CD4-positive, CD25-positive, alpha-beta regulatory T cell (primary cell): ENCODE measurements at places on chromosomes 1 and 21.

DNA sequence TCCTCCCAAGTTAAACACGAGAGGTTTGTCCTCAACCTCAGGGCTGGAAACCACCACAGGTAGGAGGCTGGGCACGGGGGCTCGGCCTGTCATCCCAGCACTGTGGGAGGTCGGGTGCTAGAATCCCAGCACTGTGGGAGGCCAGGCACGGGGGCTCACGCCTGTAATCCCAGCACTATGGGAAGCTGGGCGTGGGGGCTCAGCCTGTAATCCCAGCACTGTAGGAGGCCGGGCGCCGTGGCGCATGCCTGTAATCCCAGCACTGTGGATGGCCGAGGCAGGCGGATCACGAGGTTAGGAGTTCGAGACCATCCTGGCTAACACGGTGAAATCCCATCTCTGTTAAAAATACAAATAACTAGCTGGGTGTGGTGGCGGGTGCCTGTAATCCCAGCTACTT, 6.7 kb upstream of the CDK11A start:
- no peaks in the 10 kb centered on the region for H3K27me3 ChIP-seq
- H3K36me3 ChIP-seq, result peaks cover 25% of the 10 kb centered on the region
- H3K27ac ChIP-seq, result no peak overlapping the region
- H3K4me3 ChIP-seq, result no peak overlapping the region
- no peak for DNase-seq

- no peak overlapping the region for H3K4me3 ChIP-seq
- H3K27me3 ChIP-seq, result peaks cover 4% of the 10 kb centered on the region
- no peaks in the 10 kb centered on the region for H3K4me1 ChIP-seq
- no peak for DNase-seq
- no peak overlapping the region for H3K27ac ChIP-seq
- no peaks in the 10 kb centered on the region for H3K36me3 ChIP-seq
These were observed 81.4 kb upstream of the GALNT2 start for GRCh38 chr1:229985613-229986010.

- no peak overlapping the region for H3K27ac ChIP-seq
- H3K4me3 ChIP-seq, result no peak overlapping the region
- H3K36me3 ChIP-seq, result no peaks in the 10 kb centered on the region
- peaks cover 7% of the 10 kb centered on the region for H3K27me3 ChIP-seq
- no peak for DNase-seq
- H3K4me1 ChIP-seq, result no peaks in the 10 kb centered on the region
These were observed 168.6 kb upstream of the FGGY start for GRCh38 chr1:59128239-59128736.

DNA sequence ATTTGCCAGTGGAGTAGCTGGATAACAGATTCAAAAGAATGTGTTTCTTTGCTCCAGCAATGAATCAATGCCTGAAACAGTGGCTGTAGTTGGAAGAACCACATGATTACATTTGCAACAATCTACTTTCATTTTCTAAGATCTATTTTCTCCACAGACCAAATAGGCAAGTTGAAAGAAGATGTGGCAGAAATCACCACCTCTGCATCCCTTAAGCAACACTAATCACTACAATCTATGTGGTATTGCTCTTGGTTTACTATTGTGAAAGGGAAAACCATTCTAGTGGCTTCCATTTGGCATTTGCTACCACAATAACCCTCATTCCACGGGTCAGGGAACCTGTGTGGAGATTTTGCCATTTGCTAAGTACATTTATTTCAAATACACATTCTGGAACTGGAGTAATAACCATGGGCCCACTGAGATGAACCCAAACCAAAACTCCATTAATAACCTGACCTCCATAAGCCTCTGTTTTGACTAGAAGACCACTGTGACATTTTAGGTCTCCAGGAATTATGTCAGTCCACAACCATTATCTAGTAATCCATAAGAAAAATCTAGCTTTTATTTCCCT, 66.3 kb downstream of the C1orf185 start:
- no peak overlapping the region for H3K4me3 ChIP-seq
- no peaks in the 10 kb centered on the region for H3K36me3 ChIP-seq
- DNase-seq, result no peak
- no peak overlapping the region for H3K27ac ChIP-seq

- no peaks in the 10 kb centered on the region for H3K27me3 ChIP-seq
- H3K4me3 ChIP-seq, result no peak overlapping the region
- H3K36me3 ChIP-seq, result no peaks in the 10 kb centered on the region
- no peak overlapping the region for H3K27ac ChIP-seq
- H3K4me1 ChIP-seq, result peaks cover 4% of the 10 kb centered on the region
These were observed 73.5 kb upstream of the RUNX3 start for GRCh38 chr1:25003457-25004190.

GRCh38 chr1:208054911-208055379, 144.0 kb upstream of the CD34 start:
- no peaks in the 10 kb centered on the region for H3K36me3 ChIP-seq
- no peaks in the 10 kb centered on the region for H3K27me3 ChIP-seq
- no peaks in the 10 kb centered on the region for H3K4me1 ChIP-seq
- no peak overlapping the region for H3K4me3 ChIP-seq

DNA sequence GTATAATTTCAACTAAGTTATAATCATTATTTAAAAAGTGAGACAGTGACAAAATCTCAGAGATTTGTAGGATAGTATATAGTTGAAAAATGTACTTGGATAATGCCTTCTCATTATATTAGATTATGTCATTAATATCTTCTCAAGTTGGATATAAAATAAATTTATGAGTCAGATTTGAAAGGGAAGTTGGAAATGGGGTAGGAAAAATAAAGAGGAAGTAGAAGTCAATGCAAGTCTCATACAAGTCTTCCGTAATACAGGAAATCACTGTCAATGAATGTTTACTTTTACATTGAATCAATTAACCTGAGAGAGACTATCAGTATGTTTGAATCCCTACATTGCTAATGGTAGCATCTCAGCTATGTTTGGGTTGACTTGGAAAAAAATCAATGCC, 16.2 kb upstream of the RNPC3 start:
- DNase-seq, result no peak
- H3K27me3 ChIP-seq, result no peaks in the 10 kb centered on the region
- H3K36me3 ChIP-seq, result no peaks in the 10 kb centered on the region
- H3K4me1 ChIP-seq, result no peaks in the 10 kb centered on the region
- no peak overlapping the region for H3K4me3 ChIP-seq
- no peak overlapping the region for H3K27ac ChIP-seq

DNA sequence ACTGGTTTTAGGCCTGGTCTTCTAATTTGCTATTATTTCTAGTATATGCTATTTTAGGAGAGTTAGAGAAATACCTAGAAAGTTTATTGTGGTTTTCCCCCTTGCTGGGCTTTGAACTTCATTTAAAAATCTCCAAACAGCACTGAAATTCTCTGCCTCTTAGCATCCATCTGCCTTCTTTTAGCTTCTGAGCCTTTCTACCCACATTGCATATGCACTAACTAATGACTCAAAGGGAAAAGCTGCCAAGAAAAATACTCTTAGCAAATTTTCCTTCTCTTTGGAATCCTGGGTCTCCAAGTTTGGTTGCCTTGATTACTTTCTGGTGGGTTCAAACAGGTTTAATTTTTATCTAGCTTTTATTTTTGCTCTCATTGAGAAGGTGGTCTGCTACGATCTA, 408.4 kb upstream of the PTBP2 start:
- no peak for DNase-seq
- H3K36me3 ChIP-seq, result no peaks in the 10 kb centered on the region
- no peak overlapping the region for H3K4me3 ChIP-seq
- no peak overlapping the region for H3K27ac ChIP-seq
- no peaks in the 10 kb centered on the region for H3K27me3 ChIP-seq

DNA sequence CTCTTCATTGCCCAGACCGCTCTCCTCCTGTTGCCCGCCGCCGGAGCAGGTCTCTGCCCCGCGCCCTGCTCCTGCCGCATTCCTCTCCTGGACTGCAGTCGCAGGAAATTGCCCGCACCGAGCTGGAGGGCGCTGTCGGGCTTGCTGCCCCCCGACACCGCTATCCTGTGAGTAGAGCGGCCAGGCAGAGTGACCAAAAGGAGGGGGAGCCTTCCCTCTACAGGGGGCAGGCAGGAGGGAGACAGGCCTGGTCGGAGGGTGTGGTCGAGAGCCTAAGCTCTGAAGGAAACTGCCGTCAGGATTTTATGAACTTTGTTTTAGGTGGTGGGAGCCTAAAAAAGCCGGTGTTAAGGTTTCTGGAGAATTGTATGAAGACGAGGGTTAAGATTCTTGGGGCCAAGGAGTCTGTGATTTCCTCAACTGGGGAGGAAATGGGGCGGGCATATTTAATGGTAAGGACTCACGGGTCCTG, 517 bp downstream of the LRIG2 start:
- peak overlapping the region; percentile 90 for H3K4me3 ChIP-seq
- DNase-seq, result no peak
- H3K27me3 ChIP-seq, result no peaks in the 10 kb centered on the region

GRCh38 chr21:26195708-26196107, 25.1 kb upstream of the APP start:
- no peak for DNase-seq
- no peaks in the 10 kb centered on the region for H3K27me3 ChIP-seq
- no peaks in the 10 kb centered on the region for H3K4me1 ChIP-seq
- H3K4me3 ChIP-seq, result no peak overlapping the region
- no peaks in the 10 kb centered on the region for H3K36me3 ChIP-seq

DNA sequence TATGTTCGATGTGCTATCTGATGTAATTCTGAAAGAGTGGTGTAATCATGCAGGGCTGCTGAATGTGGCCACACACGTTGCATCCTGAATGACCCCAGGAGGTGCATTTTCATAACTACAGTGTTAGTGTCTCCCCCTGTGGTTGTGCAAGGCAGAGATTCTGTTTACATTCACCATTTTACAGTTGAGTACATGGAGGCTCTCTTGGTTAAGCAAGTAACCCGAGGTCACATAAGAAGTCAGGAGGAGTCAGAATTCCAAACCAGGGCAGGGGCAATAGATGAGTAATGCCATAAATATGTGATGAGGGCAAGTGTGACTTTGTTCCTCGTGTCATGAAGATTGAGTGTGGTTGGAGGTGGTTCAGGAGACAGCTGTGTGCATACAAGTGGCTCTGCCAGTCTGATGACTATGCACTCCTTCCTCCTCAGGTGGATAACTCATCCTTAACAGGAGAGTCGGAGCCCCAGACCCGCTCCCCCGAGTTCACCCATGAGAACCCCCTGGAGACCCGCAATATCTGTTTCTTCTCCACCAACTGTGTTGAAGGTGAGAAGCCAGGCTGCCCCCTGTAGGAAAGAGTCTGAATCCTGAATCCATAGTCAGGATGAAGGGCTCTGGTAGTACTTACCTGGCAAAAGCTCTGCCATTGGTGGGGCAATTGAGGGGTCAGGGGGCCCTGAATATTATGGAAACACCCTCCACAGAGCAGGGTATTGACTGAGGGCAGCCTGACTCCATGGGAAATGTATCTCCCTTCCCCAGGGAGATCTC, 9.3 kb downstream of the ATP1A2 start:
- no peaks in the 10 kb centered on the region for H3K4me1 ChIP-seq
- no peak overlapping the region for H3K4me3 ChIP-seq
- H3K27ac ChIP-seq, result no peak overlapping the region

DNA sequence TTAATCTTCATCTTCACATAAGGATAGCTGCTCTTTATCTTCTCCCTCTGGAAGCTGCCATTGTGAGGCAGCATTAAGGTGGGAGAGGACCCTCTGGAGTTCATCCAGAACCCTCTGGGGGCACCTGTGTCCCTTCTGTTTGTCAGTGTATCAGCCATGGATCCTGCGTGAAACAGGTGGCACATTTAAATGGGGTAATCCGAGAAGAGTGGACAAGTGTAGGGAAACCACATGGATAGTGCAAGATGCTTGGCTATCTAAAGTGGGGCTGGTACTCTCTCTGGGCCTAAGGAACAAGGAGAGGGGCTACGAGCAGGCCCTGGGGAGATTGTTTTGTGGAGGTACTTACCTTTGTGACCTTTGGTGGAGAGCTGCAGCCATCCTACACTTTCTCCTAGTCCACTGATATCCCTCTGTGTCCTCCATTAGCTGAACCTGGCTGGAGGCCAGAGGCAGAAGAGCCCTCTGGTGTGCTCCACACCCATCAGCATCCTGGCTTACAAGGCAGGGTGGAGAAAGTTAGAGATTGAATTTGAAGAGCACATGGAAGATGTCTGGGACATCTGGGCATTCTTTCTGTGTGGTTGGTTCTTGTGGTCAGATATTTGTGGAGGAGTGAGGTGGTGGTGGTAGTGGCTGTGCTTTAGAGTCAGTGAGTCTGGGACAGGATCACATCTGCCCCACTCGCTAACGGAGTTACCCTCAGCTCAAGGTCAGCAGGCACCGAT, 117.7 kb downstream of the FGGY start:
- H3K4me1 ChIP-seq, result no peaks in the 10 kb centered on the region
- no peaks in the 10 kb centered on the region for H3K36me3 ChIP-seq
- no peak for DNase-seq
- H3K4me3 ChIP-seq, result no peak overlapping the region
- H3K27ac ChIP-seq, result no peak overlapping the region
- H3K27me3 ChIP-seq, result no peaks in the 10 kb centered on the region

DNA sequence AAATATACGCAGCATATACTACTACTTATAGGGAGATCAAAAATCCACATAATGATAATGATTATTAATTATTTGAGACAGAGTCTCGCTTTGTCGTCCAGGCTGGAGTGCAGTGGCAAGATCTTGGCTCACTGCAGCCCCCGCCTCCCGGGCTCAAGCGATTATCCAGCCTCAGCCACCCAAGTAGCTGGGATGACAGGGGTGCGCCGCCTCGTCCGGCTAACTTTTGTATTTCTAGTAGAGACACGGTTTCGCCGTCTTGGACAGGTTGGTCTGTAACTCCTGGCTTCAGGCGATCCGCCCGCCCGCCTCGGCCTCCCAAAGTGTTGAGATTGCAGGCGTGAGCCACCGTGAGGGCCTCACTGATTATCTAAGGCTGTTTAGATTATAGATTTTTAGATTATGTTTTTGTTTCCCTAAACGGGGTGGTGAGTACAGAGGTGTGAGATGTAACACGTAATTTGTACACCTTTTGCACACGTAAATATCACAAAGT, 548 bp upstream of the SLC25A33 start:
- peak; percentile 2 for DNase-seq
- H3K27ac ChIP-seq, result peak overlapping the region; percentile 66
- no peaks in the 10 kb centered on the region for H3K36me3 ChIP-seq

GRCh38 chr1:215710899-215711225, 143.8 kb downstream of the KCTD3 start:
- H3K4me3 ChIP-seq, result no peak overlapping the region
- no peaks in the 10 kb centered on the region for H3K4me1 ChIP-seq
- no peak overlapping the region for H3K27ac ChIP-seq
- H3K27me3 ChIP-seq, result no peaks in the 10 kb centered on the region
- H3K36me3 ChIP-seq, result no peaks in the 10 kb centered on the region

DNA sequence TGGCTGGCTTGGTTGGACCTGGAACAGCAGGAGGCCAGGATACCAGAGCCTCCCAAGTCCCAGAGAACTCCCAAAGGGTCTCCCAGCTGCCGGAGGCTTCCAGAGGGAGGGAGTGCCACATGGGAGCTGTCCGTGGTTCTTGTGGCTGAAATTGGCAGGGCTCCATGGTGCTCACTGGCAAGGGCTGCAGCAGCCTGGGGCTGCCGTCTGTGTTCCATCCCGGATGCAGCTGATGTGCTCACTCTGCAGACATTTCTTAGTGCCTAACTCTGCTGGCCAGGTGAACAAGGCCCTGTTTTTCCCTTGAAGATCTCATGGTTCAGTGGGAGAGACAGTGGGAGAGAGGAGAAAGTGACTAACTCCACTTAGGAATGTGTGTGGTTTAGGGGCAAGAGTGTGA, 261.1 kb downstream of the CAMTA1 start:
- H3K27me3 ChIP-seq, result no peaks in the 10 kb centered on the region
- no peak overlapping the region for H3K27ac ChIP-seq
- H3K36me3 ChIP-seq, result no peaks in the 10 kb centered on the region
- no peaks in the 10 kb centered on the region for H3K4me1 ChIP-seq

- DNase-seq, result no peak
- H3K27ac ChIP-seq, result no peak overlapping the region
- H3K36me3 ChIP-seq, result no peaks in the 10 kb centered on the region
These were observed 263.9 kb downstream of the NTNG1 start for GRCh38 chr1:107404756-107405155.

GRCh38 chr1:2950926-2951305, 70.4 kb upstream of the ACTRT2 start:
- no peaks in the 10 kb centered on the region for H3K36me3 ChIP-seq
- no peak overlapping the region for H3K27ac ChIP-seq
- H3K27me3 ChIP-seq, result no peaks in the 10 kb centered on the region
